Muscle of leg (tissue), 16 donors: ENCODE measurements at places on chromosomes 4 and X. TPM values are rescaled to one million over a fixed set of nuclear protein-coding genes. Genes with fewer than 3 reads are reported as not detected.

GRCh38 chr4:531721-532565 lies 32.9 kb downstream of the PIGG start:
- no peak for DNase-seq
- no peak overlapping the region for H3K27ac ChIP-seq
- no peaks in the 10 kb centered on the region for H3K4me1 ChIP-seq
- no peak overlapping the region for H3K4me3 ChIP-seq
- peaks cover 90% of the 10 kb centered on the region for H3K36me3 ChIP-seq

DNA sequence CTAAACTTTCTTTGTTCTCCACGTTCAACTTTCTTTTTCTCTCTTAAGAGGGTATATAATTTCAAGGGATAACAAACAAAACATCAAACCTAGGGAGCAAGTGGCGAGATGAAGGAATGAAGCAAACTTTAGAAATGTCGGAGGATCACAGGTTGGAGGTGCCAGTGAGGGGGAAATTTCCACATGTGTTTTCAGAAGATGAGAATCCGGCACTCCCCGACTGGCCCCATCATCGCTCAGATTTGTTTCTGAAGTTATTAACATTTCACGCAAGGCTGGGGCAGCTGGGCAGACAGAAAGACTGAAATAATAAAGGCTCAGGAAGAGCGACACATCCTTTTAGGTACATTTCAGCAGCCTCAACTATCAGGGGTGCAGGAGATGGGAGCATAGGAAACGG lies 134.9 kb downstream of the SMIM20 start:
- no peaks in the 10 kb centered on the region for H3K27me3 ChIP-seq

- H3K4me1 ChIP-seq, result no peaks in the 10 kb centered on the region
- no peaks in the 10 kb centered on the region for H3K36me3 ChIP-seq
- no peak for DNase-seq
- no peak overlapping the region for H3K4me3 ChIP-seq
Measured at GRCh38 chrX:88990882-88991582, 244.0 kb downstream of the CPXCR1 start.

DNA sequence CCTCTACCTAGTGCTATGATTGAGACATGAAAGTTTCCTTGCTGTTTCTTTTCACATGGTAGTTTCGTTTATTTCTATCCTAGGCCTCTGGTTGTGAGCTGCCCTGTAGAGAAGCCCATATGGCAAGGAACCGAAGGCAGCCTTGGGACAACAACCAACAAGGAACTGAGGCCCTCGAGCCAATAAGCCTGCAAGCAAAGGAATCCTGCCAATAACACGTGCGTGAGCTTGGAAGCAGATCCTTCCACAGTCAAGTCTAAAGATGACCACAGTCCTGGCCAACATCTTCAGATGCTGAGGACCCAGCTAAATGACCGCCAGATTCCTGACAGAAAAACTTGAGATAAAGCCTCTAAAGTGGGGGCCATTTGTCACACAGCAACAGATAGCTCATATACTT lies 100.4 kb upstream of the FAM9B start:
- H3K36me3 ChIP-seq, result no peaks in the 10 kb centered on the region
- no peaks in the 10 kb centered on the region for H3K4me1 ChIP-seq
- no peak overlapping the region for H3K4me3 ChIP-seq
- H3K27ac ChIP-seq, result no peak overlapping the region

DNA sequence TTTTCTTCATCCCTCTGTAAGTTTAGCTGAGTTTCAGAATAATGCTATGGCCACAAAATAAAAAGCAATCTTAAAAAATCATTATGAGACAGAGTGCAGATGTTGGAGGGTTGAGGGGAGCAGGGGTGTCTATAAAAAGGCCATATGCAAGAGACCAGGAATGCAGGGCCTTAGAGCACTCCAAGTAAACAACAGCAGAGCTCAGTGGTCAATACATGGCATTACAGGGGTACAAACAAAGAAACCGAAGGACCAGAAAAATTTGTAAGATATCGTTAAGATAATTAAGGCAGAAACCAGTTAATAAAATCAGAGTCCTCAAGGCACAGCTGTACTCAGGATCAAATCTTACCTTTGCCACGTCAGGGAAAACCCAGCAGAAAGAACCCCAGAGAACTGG lies 28.4 kb upstream of the NDST3 start:
- H3K27ac ChIP-seq, result no peak overlapping the region
- no peak overlapping the region for H3K4me3 ChIP-seq
- no peaks in the 10 kb centered on the region for H3K36me3 ChIP-seq
- peak; percentile 1 for DNase-seq
- no peaks in the 10 kb centered on the region for H3K27me3 ChIP-seq
- H3K4me1 ChIP-seq, result no peaks in the 10 kb centered on the region

DNA sequence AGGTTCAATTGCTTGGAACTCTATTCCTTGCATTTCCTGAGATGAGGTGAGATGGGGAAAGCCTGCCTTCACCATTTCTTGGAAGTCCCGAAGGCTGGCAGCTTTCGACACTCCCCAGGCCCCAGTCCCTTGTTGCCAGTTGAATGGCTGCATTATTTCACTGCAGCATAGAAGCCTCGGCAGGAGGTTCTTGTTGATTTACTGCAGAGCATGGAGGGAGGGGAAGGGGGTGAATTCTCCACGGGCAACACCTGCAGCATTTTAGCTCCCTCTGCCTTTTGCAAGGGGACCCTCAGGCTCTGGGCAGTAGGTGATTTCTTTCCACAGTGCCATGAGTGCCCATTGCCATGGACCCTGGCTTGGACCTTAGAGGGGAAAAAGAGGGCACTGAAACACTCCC lies 10.7 kb upstream of the BCLAF3 start:
- peaks cover 35% of the 10 kb centered on the region for H3K27me3 ChIP-seq
- H3K4me1 ChIP-seq, result no peaks in the 10 kb centered on the region
- H3K36me3 ChIP-seq, result no peaks in the 10 kb centered on the region
- DNase-seq, result no peak
- H3K27ac ChIP-seq, result no peak overlapping the region

DNA sequence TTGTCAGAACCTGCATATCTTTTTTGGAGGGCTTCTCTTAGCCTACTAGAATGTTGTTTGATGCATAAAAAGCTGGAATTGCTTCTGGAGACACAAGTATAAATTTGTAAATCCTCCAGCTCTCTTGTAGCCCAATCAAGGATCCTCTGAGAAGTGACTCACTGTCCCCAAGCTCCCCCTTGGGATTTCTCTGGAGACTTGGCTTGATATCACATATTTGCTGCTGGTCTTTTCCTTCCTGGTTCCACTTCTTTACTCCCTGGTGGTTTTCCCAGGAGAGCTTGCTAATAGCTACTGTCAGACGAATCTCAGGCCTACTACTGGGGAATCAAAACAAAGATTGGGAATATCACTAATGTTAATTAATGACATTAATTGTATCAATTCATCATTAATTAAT lies 173.1 kb downstream of the STK32B start:
- DNase-seq, result no peak
- H3K27me3 ChIP-seq, result no peaks in the 10 kb centered on the region
- no peak overlapping the region for H3K4me3 ChIP-seq
- H3K27ac ChIP-seq, result no peak overlapping the region
- H3K36me3 ChIP-seq, result no peaks in the 10 kb centered on the region
- no peaks in the 10 kb centered on the region for H3K4me1 ChIP-seq

DNA sequence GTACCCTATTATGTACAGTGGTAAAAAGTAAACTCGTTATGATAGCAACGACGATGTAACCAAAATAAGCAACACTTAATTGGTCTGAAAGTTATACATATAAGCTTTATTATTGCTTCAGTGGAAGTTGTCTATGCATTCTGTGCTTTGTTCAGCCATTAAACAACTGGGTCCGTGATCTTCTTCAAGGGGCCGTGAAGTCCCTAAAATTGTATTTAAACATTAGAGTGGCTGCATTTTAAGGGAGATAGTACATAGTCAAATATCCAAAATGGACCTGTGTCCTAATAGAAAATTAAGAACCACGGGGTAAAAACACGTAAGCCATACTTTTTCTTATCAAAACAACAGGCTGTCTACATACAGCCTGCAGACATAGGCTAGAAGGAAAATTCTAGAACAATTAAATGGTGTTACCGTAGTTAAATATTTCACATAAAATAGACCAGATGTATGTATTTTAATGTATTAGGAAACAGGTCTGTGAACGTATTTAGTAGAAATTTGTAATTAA lies 2.1 kb downstream of the GUCY1A1 start:
- peak overlapping the region; percentile 2 for H3K27ac ChIP-seq
- no peaks in the 10 kb centered on the region for H3K4me1 ChIP-seq
- H3K36me3 ChIP-seq, result no peaks in the 10 kb centered on the region
- H3K27me3 ChIP-seq, result peaks cover 5% of the 10 kb centered on the region
- no peak for DNase-seq

- peaks cover 28% of the 10 kb centered on the region for H3K27me3 ChIP-seq
- H3K36me3 ChIP-seq, result no peaks in the 10 kb centered on the region
- H3K4me3 ChIP-seq, result no peak overlapping the region
Measured at GRCh38 chrX:24415921-24416320, 49.2 kb upstream of the PDK3 start.

DNA sequence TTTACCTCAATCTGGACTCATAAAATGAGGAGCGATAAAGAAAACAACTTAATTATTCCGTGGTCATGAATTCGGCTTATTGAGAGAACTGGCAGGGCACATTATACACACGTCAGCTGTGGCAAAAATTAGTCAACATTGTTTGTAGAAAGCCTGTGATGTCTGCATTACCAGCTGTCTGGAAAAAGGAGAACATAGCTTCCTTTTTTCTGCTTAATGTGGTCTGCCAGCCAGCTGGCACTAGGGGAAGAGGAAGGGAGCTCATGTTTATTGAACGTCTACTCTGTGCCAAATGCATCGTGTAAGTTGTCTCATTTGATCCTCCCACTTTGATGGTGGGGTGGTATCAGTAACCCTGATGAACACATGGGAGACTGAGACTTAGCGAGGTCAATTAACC lies 367.6 kb downstream of the ARHGAP24 start:
- H3K27me3 ChIP-seq, result no peaks in the 10 kb centered on the region
- peak; percentile 94 for DNase-seq
- H3K36me3 ChIP-seq, result no peaks in the 10 kb centered on the region
- no peak overlapping the region for H3K4me3 ChIP-seq
- H3K27ac ChIP-seq, result peak overlapping the region; percentile 56

DNA sequence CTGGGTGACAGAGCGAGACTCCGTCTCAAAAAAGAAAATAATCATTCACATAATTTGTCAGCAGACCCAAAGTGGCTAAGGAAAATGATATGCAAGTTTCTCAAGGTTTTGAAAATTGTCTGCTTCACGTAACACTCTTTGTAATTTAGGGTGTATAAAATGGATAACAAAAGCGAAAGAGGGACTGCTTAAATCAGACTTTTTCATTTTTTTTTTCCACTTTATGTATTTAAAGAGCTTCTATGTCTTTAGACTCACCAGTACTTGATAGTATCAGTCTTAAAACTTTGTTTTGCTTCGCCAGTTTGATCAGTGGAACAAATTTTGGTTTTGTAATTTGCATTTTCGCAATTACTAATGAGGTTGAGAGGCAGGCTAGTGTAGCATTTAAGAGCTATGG lies 34.6 kb downstream of the USP9X start:
- H3K27ac ChIP-seq, result no peak overlapping the region
- H3K4me1 ChIP-seq, result no peaks in the 10 kb centered on the region
- H3K36me3 ChIP-seq, result peaks cover 3% of the 10 kb centered on the region
- no peak overlapping the region for H3K4me3 ChIP-seq
- DNase-seq, result no peak

GRCh38 chr4:121411151-121411744 lies 30.4 kb upstream of the QRFPR start:
- no peaks in the 10 kb centered on the region for H3K27me3 ChIP-seq
- DNase-seq, result no peak
- H3K36me3 ChIP-seq, result no peaks in the 10 kb centered on the region
- no peaks in the 10 kb centered on the region for H3K4me1 ChIP-seq

DNA sequence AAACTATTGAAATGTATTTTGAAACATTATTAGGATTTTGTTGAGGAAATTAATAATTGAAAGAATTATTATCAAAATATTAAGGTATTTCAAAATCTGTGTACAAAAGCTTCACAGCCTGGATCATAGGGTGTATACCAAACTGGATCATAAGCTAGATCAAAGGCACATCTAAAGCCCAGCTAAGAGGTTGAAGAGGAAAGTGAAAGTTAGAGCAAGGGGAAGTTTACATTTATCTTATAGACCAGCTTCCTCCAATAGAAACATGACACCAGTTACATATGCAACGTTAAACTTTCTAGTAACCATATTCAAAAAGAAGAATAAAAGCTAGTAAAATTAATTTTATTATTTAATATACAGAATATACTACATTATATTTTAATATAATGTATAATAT lies 227.2 kb upstream of the BMP3 start:
- no peak for DNase-seq
- no peaks in the 10 kb centered on the region for H3K4me1 ChIP-seq
- no peaks in the 10 kb centered on the region for H3K27me3 ChIP-seq
- H3K36me3 ChIP-seq, result no peaks in the 10 kb centered on the region
- no peak overlapping the region for H3K27ac ChIP-seq

- peak; percentile 58 for DNase-seq
- H3K4me1 ChIP-seq, result no peaks in the 10 kb centered on the region
- no peak overlapping the region for H3K27ac ChIP-seq
- H3K4me3 ChIP-seq, result no peak overlapping the region
- H3K36me3 ChIP-seq, result no peaks in the 10 kb centered on the region
- H3K27me3 ChIP-seq, result no peaks in the 10 kb centered on the region
Measured at GRCh38 chr4:20474119-20474518, 222.4 kb downstream of the SLIT2 start.

- H3K36me3 ChIP-seq, result no peaks in the 10 kb centered on the region
- peak; percentile 60 for DNase-seq
- H3K4me1 ChIP-seq, result peaks cover 28% of the 10 kb centered on the region
- no peaks in the 10 kb centered on the region for H3K27me3 ChIP-seq
- no peak overlapping the region for H3K4me3 ChIP-seq
- H3K27ac ChIP-seq, result no peak overlapping the region
Measured at GRCh38 chr4:3470244-3471097, 7.4 kb downstream of the DOK7 start.

GRCh38 chr4:82357640-82358039 lies 16.2 kb downstream of the HNRNPD start:
- H3K4me3 ChIP-seq, result no peak overlapping the region
- H3K4me1 ChIP-seq, result peaks cover 1% of the 10 kb centered on the region
- DNase-seq, result no peak
- H3K36me3 ChIP-seq, result peaks cover 22% of the 10 kb centered on the region
- H3K27ac ChIP-seq, result no peak overlapping the region

Gene FAM47A
- total RNA-seq, result not detected

Gene ATP8A1
- 8.6 TPM for total RNA-seq

Gene TBC1D9
- total RNA-seq, result 15.7 TPM

Gene NKX3-2
- total RNA-seq, result 0.18 TPM

Gene GPR50
- not detected for total RNA-seq

Gene ASMT
- 0.13 TPM for total RNA-seq

Gene ADH7
- not detected for total RNA-seq
